ENCODE measurements at places on chromosomes 6 and 20. TPM values are rescaled to one million over a fixed set of nuclear protein-coding genes. Genes with fewer than 3 reads are reported as not detected.

The DNAAF9 gene
- polyA plus RNA-seq = 6.2 TPM

The C6orf132 gene
- polyA plus RNA-seq = 4.8 TPM

The TPD52L2 gene
- polyA plus RNA-seq = 73.2 TPM

The PRL gene
- 10.5 TPM for polyA plus RNA-seq

The VNN1 gene
- polyA plus RNA-seq = 2.2 TPM

The PEX3 gene
- 19.4 TPM for polyA plus RNA-seq

The POM121L2 gene
- polyA plus RNA-seq = not detected

The RIMS4 gene
- 0.21 TPM for polyA plus RNA-seq

The GFRA4 gene
- polyA plus RNA-seq = 0.21 TPM

The ANKRD66 gene
- polyA plus RNA-seq = 0.09 TPM

The B3GALT4 gene
- 14.9 TPM for polyA plus RNA-seq

The MARCKS gene
- 87.5 TPM for polyA plus RNA-seq

The NNAT gene
- 16.1 TPM for polyA plus RNA-seq

The MUC22 gene
- polyA plus RNA-seq = 0.02 TPM

The HLA-DRB5 gene
- 20.0 TPM for polyA plus RNA-seq

The WFDC2 gene
- polyA plus RNA-seq = 48.4 TPM

The PRR3 gene
- polyA plus RNA-seq = 16.7 TPM

The AGER gene
- 81.3 TPM for polyA plus RNA-seq

The INSM1 gene
- 7.6 TPM for polyA plus RNA-seq

The NEURL2 gene
- polyA plus RNA-seq = 51.4 TPM

The TGM2 gene
- 47.2 TPM for polyA plus RNA-seq

The MRPS10 gene
- 27.6 TPM for polyA plus RNA-seq

The TRIM10 gene
- polyA plus RNA-seq = 0.16 TPM

The TSPO2 gene
- 0.09 TPM for polyA plus RNA-seq

The PSMG4 gene
- polyA plus RNA-seq = 24.9 TPM

The TUBE1 gene
- polyA plus RNA-seq = 24.9 TPM

The ECT2L gene
- polyA plus RNA-seq = 0.43 TPM

The RPL10A gene
- 1,878 TPM for polyA plus RNA-seq

The MKKS gene
- 21.0 TPM for polyA plus RNA-seq

The TPMT gene
- polyA plus RNA-seq = 20.6 TPM

The PRDM1 gene
- 4.0 TPM for polyA plus RNA-seq

The PACRG gene
- polyA plus RNA-seq = 0.62 TPM

The HLA-DRA gene
- 1,667 TPM for polyA plus RNA-seq

The TDP2 gene
- polyA plus RNA-seq = 69.9 TPM

Data from thymus (tissue), 14 donors.